ENCODE measurements at places on chromosomes 3 and 15. TPM values are rescaled to one million over a fixed set of nuclear protein-coding genes. Genes with fewer than 3 reads are reported as not detected.

IL20RB gene
- total RNA-seq: 1.6 TPM

GRCh38 chr15:67807836-67808235, 17.5 kb upstream of the SKOR1 start:
- DNase-seq: no peak

GRCh38 chr3:119582178-119582577, 2.9 kb downstream of the ADPRH start:
- no peak for DNase-seq

- DNase-seq: no peak
These were observed 17.4 kb upstream of the TRMT10C start for GRCh38 chr3:101544161-101544850.

CFAP100 gene
- not detected for total RNA-seq

SELENOS gene
- total RNA-seq: 29.7 TPM

DNA sequence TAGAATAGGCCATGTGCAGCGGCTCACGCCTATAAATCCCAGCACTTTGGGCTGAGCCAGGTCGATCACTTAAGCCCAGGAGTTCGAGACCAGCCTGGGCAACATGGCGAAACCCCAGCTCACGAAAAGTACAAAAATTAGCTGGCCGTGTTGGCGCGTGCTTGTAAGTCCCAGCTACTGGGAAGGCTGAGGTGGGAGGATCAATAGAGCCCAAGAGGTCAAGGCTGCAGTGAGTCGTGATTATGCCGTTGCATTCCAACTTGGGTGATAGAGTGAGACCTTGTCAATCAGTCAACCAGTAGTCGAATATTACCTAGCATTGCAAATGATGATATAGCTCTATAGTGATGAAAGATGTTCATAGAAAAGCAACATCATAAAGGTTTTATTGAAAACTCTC, 51.9 kb downstream of the USP8 start:
- no peak for DNase-seq

- DNase-seq: no peak
These were observed 139.5 kb upstream of the TMCO5A start for GRCh38 chr15:37794947-37795346.

SUCNR1 gene
- not detected for total RNA-seq

DNA sequence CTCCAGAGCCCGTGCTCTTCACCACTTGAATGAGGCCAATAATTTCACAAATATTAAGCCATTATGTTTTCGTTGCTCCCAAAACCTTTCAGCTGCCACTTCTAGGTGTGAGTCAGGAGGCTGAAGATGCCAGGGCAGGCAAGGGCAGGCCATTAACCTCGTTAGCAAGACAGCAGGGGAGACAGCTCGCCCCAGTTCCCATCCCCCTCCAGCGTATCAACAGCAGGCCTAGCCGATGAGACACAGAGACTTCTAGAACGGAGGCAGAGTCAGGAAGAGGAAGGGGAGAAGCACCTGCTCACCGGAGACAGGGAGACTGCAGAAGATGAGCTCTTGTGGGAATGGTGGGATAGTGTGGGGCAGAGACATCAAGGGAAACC, 28.0 kb upstream of the PLA2G4E start:
- no peak for DNase-seq

CPNE9 gene
- 0.25 TPM for total RNA-seq

DNA sequence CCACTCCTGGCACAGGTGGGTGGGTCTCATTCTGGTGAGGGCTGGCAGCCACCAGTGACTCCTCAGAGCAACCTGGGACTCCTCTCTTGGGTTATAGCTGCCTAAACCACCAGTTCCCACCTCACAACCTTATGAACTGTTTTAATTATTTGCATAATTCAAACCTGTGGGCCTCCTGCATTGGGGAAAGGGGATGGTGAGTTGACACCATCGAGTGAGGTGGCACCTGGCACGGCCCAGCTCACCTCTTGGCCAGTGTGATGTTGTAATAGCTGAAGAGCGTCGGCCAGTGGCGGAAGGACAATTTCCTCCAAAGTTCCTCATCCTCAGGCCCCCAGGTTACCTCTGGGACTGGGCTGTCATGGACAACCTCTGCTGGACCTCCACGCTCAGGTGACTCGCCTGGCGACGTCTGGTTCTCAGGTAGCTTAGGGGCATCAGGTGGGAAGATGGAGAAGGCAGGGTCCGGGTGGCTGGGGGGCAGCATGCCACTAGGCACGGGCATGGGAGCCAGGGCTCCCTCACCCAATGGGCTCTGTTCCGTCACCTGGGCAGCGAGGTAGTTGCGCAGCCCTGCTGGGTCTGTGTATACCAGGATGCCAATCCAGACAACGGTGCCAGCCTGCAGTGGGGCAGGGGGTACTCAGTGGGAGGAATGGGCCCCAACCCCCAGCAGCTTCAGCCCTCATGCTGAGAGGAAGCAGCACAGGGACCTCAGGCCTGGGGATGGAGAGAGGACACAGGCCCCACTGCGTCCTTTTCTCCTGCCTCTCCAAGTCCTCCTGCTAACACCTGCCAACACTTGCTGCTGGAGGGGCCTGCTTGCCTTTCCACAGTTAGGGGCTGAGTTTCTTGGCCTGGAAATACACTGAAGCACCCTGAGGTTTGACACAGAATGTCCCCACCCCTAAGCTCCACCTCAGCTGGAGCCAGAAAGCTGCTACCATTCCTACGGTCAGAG, 38.5 kb downstream of the PTPN23 start:
- DNase-seq: no peak

NSUN3 gene
- 16.6 TPM for total RNA-seq

DNA sequence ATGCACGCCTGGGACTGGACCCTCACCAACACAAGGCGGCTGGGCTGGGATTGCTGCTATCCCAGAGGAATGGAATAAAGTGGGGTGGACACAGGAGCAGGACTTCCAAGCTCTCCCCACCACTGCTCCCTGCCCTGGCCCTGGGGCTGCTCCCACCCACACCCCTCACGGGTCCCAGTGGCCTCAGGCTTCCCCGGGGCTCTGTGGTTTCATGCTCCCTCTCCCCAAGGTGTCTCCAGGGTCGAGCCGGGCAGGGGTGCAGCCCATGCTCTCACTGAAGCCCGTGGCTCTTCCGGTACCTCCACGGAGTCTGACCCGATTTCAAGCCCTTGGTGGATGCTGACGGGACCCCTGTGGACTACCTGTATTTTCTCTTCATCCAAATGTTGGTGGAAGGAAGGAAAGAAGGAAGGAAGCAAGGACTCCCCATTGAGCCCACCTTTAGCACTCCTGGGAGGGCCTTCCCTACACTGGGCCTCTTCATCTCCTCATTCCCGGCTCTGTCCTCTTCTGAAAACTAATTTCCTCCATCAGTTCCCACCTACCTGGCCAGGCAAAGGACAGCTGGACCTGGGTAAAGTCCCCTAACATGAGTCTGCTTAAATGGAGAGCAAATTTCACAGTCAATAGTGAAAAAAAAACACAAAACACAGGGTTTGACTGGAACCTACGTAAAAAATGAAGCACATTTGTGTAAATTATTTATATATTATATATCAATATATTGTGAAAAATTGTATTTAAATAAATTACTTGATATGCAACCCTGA, 44.0 kb upstream of the PCSK6 start:
- no peak for DNase-seq
